GM12878 (cell line): ENCODE measurements at places on chromosomes 7 and 10. TPM values are rescaled to one million over a fixed set of nuclear protein-coding genes. Genes with fewer than 3 reads are reported as not detected.

The TAS2R5 gene
- total RNA-seq, result 0.44 and 0.45 TPM in 2 replicates

DNA sequence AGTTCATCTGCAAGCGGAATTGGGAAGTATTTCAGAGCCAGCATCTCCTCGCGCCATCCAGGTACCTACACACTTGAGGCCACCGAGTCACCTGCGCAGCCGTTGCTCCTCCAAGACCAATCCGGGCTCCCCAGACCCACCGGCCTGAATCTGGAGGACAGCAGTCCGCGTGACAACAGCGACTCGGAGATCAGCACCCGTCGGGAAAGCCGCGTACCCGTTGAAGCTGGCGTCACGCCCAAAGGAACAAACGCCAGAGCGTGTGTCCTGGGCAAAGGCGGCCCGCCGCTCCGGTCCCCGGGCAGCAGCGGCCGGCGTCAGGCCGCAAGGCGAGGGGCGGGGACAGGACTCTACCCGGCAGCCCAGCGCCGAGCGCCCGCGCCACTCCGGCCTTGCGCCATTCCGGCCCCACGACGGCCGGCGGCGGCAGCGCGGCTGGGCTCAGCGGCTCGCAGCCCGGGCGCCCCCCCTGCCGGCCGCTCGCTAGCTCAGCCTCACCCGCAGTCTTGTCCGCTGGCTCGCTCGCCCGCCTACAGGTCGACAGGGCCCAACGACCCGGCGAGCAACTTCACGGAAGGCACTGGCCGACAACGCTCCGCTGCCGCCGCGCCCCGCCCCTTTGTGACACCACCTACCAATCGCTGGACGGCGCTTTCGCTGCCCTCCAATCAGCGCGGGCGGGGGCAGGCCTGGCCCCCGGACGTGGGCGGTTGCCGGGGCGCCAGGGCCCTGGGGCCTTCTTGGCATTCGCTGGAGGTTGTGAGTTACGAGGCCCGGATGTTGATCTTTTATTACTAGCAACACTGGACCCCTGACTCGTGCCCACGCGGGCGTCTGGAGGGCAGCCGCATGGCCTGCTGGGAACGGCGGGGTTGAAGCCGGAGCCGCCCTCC is at the start of gene ZFAND4:
Gene ZFAND4, minus strand, starts transcription at position 592 of the 893 bp plus-strand sequence. CDS start 9,047 bp downstream, outside the sequence.
- no peaks in the 10 kb centered on the region for H3K36me3 ChIP-seq
- peaks cover 7% of the 10 kb centered on the region for H3K4me1 ChIP-seq
- DNase-seq, result peak; percentile 82

DNA sequence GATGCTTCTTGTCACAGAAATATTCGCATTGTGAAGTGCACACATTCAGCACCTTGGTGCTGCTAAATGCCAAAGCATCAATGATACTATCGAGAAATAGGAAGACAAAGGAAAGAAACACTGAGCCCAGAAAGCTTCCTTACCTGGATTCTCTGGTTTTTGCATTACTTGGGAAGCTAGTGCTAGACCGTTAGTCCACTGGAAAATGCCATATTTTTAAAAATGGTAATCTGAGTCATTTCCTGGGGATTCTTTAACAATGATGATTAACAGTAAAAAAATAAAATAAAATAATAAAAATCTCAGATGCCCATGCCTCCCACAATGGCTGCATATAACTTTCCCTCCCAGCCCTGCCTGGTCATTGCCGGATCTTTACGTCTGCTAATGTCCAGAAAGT is 420.1 kb upstream of the MGMT start:
- H3K27me3 ChIP-seq, result no peaks in the 10 kb centered on the region
- no peak for DNase-seq
- H3K4me1 ChIP-seq, result no peaks in the 10 kb centered on the region
- H3K27ac ChIP-seq, result no peak overlapping the region

The TUBB8 gene
- not detected in 2 replicates for total RNA-seq

The ADARB2 gene
- total RNA-seq, result 3.1 and 4.1 TPM in 2 replicates

DNA sequence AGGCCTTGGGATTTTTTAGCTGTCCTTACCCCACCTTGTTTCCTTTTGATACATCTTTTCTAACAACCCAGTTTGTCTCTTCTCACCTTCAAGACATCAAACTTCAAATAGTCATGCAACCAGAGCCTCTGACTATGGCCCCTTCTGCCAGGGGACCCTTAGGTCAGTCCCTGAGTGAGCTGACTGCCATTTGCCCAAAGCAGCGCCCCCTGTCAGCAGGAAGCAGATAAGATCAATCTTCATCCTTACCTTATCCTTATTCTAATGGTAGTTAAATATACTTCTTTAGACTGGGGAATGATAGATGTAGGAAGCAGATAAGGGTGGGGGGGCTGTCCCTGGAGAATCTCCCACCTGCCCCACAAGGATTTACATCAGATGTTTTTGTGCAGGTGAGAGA is 29.8 kb upstream of the CDC14C start:
- H3K27ac ChIP-seq, result no peak overlapping the region
- H3K4me1 ChIP-seq, result no peaks in the 10 kb centered on the region
- no peak overlapping the region for H3K4me3 ChIP-seq
- no peaks in the 10 kb centered on the region for H3K36me3 ChIP-seq
- no peaks in the 10 kb centered on the region for H3K27me3 ChIP-seq
- no peak for DNase-seq

DNA sequence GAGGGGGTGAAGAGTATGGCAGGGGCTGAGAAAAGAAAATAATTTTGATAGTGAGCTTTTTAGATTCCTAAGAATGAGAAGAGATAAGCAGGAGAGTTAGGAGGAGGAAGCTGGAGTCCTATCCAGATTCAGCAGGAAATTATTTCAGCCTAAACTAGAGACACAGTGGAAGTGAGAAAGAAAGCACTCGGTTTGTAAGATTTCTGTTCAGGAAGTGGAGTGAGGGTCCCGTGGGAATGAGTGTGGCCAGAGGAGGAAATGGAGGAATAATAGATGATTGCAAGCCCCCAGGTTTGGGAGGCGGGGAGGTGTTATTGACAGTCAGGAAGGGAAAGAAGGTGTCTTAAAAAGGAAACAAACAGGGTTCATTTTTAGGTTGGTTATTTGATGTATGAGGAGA is 84.8 kb upstream of the NRP1 start:
- no peaks in the 10 kb centered on the region for H3K27me3 ChIP-seq
- H3K4me1 ChIP-seq, result no peaks in the 10 kb centered on the region
- no peak overlapping the region for H3K4me3 ChIP-seq
- DNase-seq, result no peak
- H3K36me3 ChIP-seq, result no peaks in the 10 kb centered on the region

- H3K36me3 ChIP-seq, result no peaks in the 10 kb centered on the region
- H3K4me3 ChIP-seq, result no peak overlapping the region
- H3K27me3 ChIP-seq, result no peaks in the 10 kb centered on the region
- DNase-seq, result no peak
- H3K27ac ChIP-seq, result no peak overlapping the region
Measured at GRCh38 chr10:113414543-113414942, 138.3 kb upstream of the HABP2 start.

The POU6F2 gene
- not detected in 2 replicates for total RNA-seq

GRCh38 chr7:117776224-117776623 is 97.0 kb downstream of the CTTNBP2 start:
- H3K4me1 ChIP-seq, result peaks cover 27% of the 10 kb centered on the region
- DNase-seq, result no peak
- no peak overlapping the region for H3K4me3 ChIP-seq
- no peak overlapping the region for H3K27ac ChIP-seq

- no peaks in the 10 kb centered on the region for H3K36me3 ChIP-seq
- H3K27ac ChIP-seq, result peak overlapping the region; percentile 21; the same call in 1 of the 2 replicates
- peak; percentile 44 for DNase-seq
- no peaks in the 10 kb centered on the region for H3K27me3 ChIP-seq
- peaks cover 7% of the 10 kb centered on the region for H3K4me1 ChIP-seq
- H3K4me3 ChIP-seq, result peak overlapping the region; percentile 54; the same call in 1 of the 2 replicates
Measured at GRCh38 chr10:103193820-103194529, 903 bp upstream of the NT5C2 start.

DNA sequence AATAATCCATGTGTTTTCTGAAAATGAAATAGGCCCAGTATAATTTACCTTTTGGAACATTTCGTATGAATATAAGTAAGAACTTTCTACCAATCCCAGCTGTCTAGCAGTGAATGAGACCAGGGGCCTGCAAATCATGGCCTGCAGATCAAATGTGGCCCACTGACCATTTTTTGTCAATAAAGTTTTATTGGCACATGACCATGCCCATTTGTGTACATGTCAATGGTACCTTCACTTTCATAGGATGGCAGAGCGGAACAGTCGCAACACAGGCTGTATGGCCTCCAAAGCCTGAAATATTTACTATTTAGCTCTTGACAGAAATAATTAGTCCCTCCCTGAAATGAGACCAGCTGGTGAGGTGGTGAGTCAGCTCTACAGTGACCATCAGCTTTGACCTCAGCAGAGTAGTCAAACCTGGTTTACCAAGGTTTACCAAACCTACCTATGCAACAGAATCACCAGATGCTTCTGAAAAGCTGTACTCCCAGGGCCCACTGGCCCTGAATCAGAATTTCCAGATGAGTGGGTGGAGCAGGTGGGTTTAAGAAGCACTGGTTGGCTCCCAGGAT is 13.8 kb upstream of the C10orf90 start:
- no peaks in the 10 kb centered on the region for H3K4me1 ChIP-seq
- no peaks in the 10 kb centered on the region for H3K27me3 ChIP-seq
- DNase-seq, result no peak
- H3K27ac ChIP-seq, result no peak overlapping the region

- H3K27me3 ChIP-seq, result no peaks in the 10 kb centered on the region
- no peak overlapping the region for H3K4me3 ChIP-seq
- no peak overlapping the region for H3K27ac ChIP-seq
- peaks cover 1% of the 10 kb centered on the region for H3K36me3 ChIP-seq
- no peaks in the 10 kb centered on the region for H3K4me1 ChIP-seq
Measured at GRCh38 chr10:35486297-35486990, 118.7 kb upstream of the GJD4 start.

DNA sequence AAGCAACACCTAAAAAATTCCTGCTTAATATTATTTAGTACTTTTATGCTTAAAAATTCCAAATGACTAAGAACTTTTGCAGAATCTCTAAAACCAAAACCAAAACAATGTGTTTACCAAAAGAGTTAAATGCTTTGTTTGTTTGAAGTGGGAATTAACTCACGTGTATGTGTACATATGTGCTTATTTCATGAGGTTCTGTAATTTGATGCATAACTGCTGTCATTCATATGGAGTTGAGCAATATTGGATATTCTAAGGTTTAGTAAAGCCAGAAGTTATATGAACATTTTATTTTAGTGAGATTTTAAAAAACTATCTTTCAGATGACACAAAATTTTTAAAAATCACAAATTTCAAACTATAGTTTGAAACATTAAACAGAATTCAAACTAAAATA is 157.1 kb downstream of the PIP4K2A start:
- no peaks in the 10 kb centered on the region for H3K27me3 ChIP-seq
- no peak overlapping the region for H3K27ac ChIP-seq
- no peaks in the 10 kb centered on the region for H3K4me1 ChIP-seq
- no peak for DNase-seq
- H3K4me3 ChIP-seq, result no peak overlapping the region
- H3K36me3 ChIP-seq, result peaks cover 9% of the 10 kb centered on the region

DNA sequence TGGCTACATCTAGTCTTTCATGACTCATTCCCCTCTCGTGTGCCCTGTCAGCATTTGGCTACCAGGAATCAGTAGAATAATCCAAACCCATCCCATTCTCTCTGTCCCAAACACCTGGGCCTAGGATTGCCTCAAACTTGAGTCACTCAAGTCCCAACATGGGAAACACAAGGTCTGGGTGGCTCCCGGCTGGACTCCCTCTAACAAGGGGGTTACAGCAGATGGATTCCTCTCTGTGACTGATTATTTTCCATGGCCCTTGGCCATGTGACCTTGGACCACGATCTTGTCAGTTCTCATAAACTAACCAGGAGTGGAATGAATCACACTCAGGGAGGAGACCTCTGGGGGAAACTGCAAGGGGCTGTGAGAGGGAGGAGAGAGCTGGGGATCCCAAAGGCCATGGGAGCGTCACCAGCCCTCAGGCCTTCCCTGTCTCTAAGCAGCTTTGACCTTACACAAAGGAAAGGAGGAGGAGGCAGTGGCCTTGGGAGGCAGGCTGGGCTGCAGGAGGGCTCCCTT is 533.1 kb downstream of the KCNMA1 start:
- no peak overlapping the region for H3K27ac ChIP-seq
- H3K27me3 ChIP-seq, result no peaks in the 10 kb centered on the region
- no peak overlapping the region for H3K4me3 ChIP-seq
- no peak for DNase-seq

DNA sequence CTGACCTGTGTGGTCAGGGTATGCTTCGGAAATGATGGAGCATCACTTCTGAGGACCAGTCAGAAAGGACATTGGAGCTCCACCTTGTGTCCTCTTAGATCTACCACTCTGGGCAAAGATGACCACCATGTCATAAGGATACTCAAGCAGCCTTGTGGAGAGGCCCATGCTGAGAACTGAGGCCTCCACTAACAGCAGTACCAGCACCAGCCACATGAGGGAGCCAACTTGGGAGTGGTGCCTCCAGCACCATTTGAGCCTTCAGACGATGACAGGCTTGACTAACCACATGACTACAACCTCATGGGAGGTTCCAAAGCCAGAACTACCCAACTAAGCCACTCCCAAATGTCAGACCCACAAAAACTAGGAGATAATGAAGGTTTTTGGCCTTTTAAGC is 116.0 kb downstream of the NPTX2 start:
- no peaks in the 10 kb centered on the region for H3K4me1 ChIP-seq
- peak; percentile 20 for DNase-seq
- no peaks in the 10 kb centered on the region; the same call in 1 of the 2 replicates for H3K27me3 ChIP-seq
